ENCODE measurements at places on chromosomes 3 and 15. TPM values are rescaled to one million over a fixed set of nuclear protein-coding genes. Genes with fewer than 3 reads are reported as not detected.

The TM4SF18 gene
- total RNA-seq, result 5.9 TPM

The RAB43 gene
- 8.2 TPM for total RNA-seq

The PAQR5 gene
- total RNA-seq, result 3.5 TPM

The GHSR gene
- total RNA-seq, result not detected

The GOLGA8T gene
- total RNA-seq, result 1.8 TPM

- DNase-seq, result no peak
These were observed 810.3 kb downstream of the VGLL3 start for GRCh38 chr3:86180696-86181095.

DNA sequence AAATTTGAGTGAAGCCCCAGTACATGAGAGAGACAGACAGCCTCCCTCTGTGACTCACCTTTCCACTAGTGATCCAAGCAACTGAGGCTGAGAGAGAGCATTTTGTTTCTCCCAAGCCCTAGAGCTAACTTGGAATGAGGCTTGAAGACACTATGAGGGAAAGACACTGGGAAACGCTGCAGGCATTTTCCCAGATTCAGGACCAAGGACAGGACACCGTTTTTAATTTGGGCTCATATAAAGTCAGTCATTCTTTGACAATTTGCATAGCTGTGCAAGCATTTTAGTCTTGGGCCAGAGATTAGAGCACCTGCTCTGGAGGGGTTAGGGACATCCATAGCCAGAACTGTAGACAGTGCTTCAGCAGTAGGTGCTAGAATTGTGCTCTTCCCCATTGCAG, 249.0 kb downstream of the AGBL1 start:
- DNase-seq, result no peak

DNA sequence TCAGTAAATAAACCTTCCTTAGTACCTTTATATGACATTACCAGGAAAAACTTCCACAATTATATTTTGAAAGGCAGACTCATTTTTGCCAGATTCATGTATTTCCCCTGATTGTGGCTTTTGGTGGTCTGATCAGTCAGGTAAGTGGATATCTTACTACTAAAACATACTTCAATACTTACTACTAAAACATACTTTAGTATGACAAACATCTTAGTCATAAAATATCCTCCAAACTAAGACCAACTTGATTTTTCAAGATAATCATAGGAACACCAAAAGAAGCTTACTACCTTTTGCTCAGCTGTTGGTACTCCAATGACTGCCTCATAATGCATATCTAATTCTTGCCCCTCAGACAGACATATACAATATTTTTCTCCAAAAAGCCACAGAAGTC, 9.3 kb downstream of the TJP1 start:
- DNase-seq, result no peak

GRCh38 chr3:46609212-46609721, 3.1 kb upstream of the FAM240A start:
- no peak for DNase-seq
